ENCODE measurements at places on chromosomes 16 and 17. TPM values are rescaled to one million over a fixed set of nuclear protein-coding genes. Genes with fewer than 3 reads are reported as not detected.
A peak's percentile ranks its signal among the peaks of the same experiment; 100 is the strongest.

The CIITA gene
- total RNA-seq, result 5.7 TPM

The NACA2 gene
- total RNA-seq, result not detected

The CHMP1A gene
- 38.2 TPM for total RNA-seq

The CLDN7 gene
- total RNA-seq, result 5.4 TPM

The METTL16 gene
- total RNA-seq, result 18.0 TPM

The RAPGEFL1 gene
- total RNA-seq, result 27.8 TPM

The RUSF1 gene
- total RNA-seq, result 33.2 TPM

The ABCA9 gene
- total RNA-seq, result 18.9 TPM

The XAF1 gene
- 19.4 TPM for total RNA-seq

The TMC5 gene
- total RNA-seq, result 1.2 TPM

The SMG6 gene
- total RNA-seq, result 21.1 TPM

GRCh38 chr16:49623501-49624266, 232.2 kb downstream of the ZNF423 start:
- no peak for DNase-seq

DNA sequence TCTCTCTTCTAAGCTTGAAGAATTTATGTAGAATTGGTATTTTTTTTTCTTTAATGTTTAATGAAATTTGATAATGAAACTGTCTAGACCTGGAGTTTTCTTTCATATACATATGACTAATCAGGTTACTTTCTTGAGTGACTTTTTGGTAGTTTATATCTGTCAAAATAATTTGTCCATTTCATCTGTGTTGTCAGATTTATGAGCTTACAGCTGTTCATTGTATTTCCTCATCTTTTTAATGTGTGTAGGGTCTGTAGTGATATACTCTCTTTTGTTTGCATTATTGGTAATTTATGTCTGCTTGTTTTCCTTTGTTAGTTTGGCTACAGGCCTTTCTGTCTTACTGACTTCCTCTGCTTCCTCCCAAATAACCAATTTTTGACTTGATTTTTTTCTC, 55.7 kb downstream of the TAOK1 start:
- no peak for DNase-seq

DNA sequence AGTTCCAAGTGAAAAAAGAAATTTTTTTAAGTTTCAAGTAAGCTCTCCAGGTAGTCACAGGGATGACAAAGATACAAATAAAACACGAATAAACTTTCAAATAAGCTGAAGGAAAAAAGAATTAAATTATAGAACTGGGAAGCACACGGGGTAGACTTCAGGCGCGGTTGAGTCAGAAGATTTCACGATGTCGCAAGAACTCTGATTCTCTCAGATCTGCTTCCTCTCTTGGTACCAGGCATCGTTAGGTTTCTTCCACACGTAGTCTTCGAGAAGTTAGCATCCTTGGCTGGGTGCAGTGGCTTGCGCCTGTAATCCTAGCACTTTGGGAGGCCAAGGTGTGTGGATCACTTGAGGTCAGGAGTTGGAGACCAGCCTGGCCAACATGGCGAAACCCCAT, 784.1 kb upstream of the RBFOX1 start:
- DNase-seq, result no peak

DNA sequence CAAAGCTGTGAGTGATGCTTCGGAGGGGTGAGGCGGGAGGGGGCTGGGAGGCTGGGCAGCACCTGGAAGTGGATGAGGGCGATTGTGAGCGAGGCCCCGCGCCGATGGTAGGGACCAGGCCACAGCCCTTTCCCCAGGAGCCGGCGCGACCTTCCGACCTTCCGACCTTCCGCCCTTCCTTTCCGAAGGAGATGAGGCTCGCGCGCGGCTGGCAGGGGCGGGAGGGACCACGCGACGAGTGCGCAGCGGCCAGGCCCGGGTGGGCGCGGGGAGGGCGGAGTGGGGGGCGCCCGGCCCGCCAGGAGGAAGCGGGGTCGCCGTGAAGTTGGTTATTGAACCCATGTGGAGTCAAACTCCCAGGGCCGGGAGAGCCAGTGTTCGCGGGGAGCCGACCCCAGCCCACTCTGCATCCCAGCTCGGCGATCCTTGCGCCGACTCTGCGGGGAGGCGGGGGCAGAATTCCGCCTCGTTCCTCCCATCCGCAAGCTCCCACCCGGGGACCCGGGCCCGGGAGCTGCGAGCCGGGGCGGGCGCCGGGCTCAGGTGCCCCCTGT, 56.6 kb downstream of the RAP1GAP2 start:
- no peak for DNase-seq

GRCh38 chr16:73405851-73406250, 357.9 kb upstream of the ZFHX3 start:
- DNase-seq, result peak; percentile 37

GRCh38 chr16:75506107-75506506, 10.9 kb upstream of the CHST6 start:
- DNase-seq, result no peak

DNA sequence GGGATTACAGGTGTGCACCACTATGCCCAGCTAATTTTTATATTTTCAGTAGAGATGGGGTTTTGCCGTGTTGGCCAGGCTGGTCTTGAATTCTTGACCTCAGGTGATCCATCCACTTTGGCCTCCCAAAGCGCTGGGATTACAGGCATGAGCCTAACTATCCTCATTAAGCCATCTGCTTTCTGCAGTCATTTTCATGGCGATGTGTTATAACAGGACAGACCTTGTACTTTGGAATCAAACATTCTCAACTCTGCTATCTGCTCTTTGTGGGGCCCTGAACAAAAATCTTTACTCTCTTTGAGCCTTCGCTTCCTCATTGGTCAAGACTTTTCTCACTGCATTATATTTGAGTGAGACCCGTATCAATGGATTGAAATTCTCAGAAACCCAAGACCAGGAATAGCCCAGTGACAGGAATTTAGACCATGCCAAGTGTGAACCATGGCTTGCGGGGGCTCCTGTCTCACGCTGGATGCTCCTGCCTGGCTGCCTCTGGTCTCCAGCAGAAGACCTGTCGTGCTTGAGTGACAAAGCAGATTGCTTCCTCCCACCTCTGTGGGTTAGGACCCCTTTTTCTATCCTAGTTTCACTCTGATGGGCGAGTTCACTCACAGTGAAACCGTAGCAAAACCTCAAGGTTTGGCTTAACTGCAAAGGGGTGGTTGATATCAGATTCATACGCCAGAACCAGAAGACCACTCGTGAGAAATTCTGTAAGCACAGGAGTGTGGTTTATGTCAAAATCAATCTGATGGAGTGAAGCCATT, 519.1 kb downstream of the MAF start:
- no peak for DNase-seq

GRCh38 chr16:85577899-85578598, 35.1 kb upstream of the GSE1 start:
- DNase-seq, result no peak

DNA sequence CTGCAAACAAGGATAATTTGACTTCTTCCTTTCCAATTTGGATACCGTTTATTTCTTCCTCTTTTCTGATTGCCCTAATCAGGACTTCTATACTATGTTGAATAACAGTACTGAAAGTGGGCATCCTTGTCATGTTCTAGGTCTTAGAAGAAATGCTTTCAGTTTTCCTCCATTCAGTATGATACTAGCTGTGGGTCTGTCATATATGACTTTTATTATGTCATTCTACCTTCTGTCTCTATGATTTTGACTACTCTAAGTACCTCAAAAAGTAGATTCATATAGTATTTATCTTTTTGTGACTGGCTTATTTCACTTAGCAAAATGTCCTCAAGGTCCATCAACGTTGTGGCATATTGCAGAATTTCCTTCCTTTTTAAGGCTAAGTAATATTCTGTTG, 111.5 kb upstream of the RBBP6 start:
- no peak for DNase-seq

- no peak for DNase-seq
Observed at GRCh38 chr17:19578545-19578944, 44.9 kb downstream of the SLC47A1 start.

GRCh38 chr16:69315486-69316311, 4.5 kb downstream of the VPS4A start:
- DNase-seq, result no peak

DNA sequence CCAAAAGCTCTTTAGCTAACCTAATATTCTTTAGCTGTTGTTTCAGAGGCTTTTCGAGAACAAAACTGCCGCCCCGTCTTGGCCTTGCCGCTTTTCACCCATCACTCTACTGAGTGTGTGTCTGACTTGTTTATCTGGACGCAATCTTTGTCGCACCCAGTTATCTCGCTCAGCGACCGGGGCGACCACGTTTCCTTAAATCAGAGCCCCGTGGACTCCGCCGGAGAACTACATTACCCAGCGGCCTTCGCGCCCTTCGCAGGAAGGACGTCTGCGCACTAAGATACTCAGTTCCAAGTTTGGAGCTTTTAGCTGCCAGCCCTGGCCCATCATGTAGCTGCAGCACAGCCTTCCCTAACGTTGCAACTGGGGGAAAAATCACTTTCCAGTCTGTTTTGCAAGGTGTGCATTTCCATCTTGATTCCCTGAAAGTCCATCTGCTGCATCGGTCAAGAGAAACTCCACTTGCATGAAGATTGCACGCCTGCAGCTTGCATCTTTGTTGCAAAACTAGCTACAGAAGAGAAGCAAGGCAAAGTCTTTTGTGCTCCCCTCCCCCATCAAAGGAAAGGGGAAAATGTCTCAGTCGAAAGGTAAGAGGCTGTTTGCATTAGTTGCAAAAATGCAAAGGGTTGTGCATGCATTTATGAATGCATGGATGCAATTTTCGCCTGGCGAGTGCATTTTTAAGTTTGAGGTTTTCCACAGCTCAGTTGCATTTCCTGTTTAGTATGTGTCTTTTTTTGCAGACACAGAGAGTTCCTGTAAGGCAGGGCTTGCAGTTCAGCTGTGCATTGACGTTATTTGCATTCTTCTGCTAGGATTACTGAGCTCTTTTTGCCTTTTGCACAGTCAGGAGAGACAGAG, at the start of gene MAP2K6:
Gene MAP2K6, plus strand, starts transcription at position 290 of the 867 bp plus-strand sequence. Its CDS starts 288 bp downstream, at position 578.
- DNase-seq, result peak; percentile 79

- no peak for DNase-seq
Observed at GRCh38 chr17:41939044-41939692, 8.8 kb downstream of the ODAD4 start.

GRCh38 chr17:62573480-62574117, 53.9 kb upstream of the MRC2 start:
- DNase-seq, result no peak

DNA sequence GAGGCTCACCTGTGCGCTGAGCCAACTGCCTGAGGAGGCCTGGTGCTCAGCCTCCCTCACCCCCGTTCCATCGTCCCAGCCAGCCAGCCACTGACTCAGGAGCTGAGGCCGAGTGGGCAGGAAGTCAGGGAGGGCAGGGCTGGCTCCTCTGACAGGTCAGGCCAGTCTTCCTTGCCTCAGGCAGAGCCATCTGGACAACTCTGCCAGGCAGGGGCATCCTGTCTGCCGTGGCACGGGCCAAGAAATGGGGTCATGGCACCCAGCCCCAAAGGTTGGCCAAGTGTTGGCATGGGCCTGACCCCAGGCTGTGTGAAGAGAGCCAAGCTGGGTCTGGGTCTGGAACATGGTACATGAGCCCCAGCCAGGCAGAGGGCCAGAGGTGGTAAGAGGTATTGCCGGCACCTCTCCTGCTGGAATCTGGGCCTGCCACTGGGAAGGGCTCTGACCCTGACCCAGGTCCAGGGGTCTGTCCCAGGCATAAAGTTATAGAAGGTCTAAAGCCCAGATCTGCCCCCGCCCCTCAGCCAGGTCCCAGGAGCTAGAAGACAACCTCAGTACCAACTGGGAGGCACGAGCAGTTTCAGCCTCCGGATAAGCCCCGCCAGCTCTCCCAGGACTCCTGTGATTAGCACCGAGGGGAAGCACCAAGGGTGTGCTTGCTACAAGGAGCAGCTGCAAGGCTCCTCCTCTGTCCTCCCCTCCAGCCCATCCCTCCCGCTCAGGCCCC, 2.5 kb upstream of the VASN start:
- no peak for DNase-seq

- no peak for DNase-seq
Observed at GRCh38 chr16:56520251-56520577, 390 bp upstream of the BBS2 start.

- DNase-seq, result no peak
Observed at GRCh38 chr17:596763-597644, 117.6 kb downstream of the VPS53 start.

DNA sequence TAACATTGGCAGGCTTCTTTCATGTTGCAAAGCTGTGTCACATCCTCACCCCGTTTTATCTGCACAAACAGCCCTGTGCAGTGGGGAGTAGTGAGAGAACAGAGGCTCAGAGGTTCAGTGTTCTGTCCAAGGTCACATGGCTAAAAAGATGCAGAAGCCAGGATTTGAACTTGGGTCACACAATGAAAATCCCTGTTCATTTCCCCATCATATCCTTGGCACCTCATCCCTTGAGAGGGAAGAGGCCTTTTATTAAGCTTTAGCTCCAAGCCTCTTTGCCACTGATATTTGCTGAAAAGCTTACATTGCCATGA, 106.6 kb downstream of the AMFR start:
- DNase-seq, result no peak

DNA sequence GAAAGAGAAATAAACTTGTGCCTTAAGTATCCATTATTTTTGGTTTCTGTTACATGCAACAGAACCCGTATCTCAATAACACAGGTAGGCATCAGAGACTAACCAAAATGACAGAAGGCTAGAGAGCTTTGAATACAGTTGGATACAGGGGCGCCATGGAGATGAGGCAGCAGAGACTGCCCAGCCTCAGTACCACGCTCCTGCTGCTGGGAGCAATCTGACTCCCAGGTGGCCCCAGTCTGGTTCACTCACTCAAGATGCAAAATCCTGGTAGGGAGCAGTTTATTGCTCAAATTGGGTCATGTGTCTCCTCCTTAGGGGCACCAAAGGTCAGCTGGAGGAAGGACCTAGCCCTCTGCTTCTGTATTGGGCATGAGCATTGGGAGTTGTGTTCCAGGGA, 218.9 kb downstream of the USP22 start:
- no peak for DNase-seq

DNA sequence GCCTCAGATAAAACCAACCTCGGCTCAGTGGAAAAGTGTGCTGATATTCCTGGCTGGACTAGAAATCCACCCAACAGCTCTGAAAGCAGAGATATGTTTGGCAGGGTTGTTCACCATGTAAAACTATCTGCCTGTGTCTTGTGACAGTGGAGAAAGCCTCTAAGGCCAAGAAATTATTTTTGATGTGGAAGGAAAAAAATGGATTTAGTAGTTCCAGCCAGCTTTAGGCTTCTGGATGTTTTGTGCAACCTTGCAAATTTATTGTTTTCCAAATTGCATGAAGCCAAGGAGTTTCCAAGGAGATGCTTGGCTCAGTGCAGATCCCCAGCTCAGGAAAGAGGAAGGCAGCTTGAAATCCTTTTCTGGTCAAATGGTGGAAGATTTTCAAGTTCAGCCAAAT, 31.6 kb downstream of the TEKT5 start:
- DNase-seq, result peak; percentile 47

DNA sequence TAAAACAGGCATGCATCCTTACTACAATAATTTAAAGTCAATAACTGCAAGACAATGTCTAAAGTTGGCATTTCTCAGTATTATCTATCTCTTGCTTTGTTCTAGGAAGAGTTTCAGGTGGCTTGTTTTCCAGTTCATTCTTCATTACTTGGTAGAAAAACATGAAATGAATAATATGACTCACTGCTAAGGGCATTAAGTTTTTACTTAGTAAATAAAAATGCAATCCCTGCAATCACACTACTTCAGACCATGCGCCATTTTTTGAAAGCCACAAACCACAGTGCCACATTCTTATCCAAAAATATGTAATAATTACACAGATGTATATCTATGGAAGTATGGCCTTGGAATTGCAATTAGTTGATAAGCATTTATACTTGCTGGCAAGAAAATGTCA, 55.4 kb downstream of the CREBBP start:
- no peak for DNase-seq

- DNase-seq, result no peak
Observed at GRCh38 chr17:27888067-27888466, 5.1 kb downstream of the LYRM9 start.
